Right lobe of liver (tissue), 6 donors: ENCODE measurements at places on chromosomes 3 and 15.

GRCh38 chr3:140006331-140006730 is 71.3 kb downstream of the CLSTN2 start:
- DNase-seq: no peak

DNA sequence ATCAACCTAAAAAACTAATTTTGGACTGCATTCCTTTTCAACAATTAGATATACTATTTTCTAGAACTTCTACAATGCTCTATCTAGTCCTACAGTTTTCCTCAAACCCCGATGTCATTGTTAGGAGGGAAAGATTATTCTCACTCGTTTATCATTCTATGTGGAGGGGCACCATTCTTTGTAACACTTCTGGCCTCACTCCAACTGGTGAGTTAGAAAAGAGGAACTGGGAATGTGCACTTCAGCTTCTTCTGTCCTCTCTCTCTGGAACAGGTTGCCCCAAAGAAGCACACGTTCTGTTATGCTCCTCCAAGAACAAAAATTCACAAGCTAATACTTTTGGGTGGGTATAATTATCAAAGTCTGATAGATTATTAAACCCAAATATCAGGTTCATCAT is 137.9 kb downstream of the UACA start:
- DNase-seq: no peak

DNA sequence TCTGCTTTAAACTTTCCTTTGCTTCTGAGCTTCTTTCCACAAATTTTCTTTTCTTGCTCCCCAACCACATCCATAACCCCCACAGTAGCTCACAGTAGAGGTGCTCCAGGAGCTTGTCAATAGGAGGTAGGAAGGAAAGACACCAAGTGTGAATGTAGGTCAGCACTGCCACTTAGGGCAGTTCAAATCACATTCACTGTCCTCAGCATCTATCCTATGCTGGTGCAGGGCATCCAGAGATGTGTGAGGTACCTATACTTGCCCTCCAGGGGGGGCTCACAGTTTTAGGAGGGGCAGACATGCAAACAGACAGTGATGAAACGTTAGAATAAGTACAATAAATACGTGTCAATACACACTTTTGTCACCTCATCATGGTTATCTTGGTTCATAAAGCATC is 1.5 kb upstream of the SPSB4 start:
- no peak for DNase-seq

- DNase-seq: no peak
Measured at GRCh38 chr3:134378818-134379217, 4.6 kb upstream of the AMOTL2 start.

DNA sequence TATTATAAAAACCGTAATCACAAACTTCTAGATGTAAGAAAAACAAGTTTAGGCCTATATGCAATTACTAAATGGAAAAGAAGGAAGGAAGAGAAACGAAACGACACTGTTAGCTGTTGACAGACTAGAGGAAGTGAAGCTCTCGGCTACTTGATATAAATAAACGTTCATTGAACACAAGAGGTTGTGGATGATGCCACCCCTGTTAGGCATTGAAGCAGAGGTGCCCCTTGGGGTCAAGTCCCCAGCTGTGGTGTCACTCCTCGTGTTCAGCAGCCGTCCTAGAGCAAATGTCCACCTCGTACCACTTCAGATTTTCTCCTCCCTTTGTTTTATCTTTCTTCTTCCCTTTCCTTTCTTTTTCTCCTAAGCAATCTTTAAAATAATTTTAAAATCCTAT is 146.5 kb upstream of the UBE2E1 start:
- DNase-seq: no peak

- peak; percentile 55 for DNase-seq
Measured at GRCh38 chr3:35675206-35675605, 35.9 kb downstream of the ARPP21 start.

GRCh38 chr3:120597445-120598049 is 1.4 kb downstream of the NDUFB4 start:
- DNase-seq: no peak

GRCh38 chr3:46958467-46959160 is 17.9 kb downstream of the CCDC12 start:
- no peak for DNase-seq
